ENCODE measurements at places on chromosomes 12 and 14.

GRCh38 chr12:100077367-100077766 lies 65.3 kb downstream of the BLTP3B start:
- DNase-seq: no peak

- DNase-seq: no peak
Observed at GRCh38 chr14:93520053-93520607, 89.4 kb downstream of the UNC79 start.

DNA sequence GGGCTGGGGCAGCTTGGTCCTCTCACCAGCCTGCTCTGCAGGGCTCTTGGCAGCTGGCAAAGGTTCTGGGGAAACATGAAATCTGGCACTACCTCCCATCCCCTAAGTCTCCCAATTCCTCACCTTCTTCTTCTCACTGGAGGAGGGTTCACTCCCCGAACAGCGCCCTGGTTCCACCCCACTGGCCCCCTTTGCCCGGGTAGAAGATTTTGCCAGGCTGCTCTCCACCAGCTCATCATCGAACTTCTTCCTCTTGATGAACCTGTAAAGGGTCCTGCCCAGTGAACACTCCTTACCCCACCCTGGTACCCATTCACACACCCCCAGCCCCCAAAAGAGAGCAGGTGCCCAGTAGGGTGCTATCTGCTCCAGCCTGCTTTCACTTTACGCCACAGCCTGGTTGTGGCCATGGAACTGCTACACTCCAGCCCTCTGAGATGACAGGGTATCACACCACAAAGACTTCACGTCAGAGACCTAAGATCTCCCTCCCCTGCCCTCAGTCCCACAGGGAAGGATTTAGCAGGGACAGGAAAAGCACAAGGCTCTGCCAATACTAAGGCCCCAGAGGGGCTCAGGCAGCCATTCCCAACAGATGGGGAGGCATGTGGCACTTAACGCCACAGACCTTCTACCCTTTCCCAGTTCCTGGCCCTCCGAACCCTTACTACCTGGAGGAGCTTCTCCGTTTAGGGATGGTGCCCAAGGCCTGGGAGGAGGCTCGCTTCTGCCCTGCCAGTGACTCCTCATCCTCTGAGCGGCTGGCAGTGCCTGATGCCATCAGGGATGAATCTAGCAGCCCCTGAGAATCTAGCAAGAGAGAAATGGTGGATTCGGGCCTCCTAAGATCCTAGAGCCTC lies 2.3 kb downstream of the MCRS1 start:
- DNase-seq: no peak

DNA sequence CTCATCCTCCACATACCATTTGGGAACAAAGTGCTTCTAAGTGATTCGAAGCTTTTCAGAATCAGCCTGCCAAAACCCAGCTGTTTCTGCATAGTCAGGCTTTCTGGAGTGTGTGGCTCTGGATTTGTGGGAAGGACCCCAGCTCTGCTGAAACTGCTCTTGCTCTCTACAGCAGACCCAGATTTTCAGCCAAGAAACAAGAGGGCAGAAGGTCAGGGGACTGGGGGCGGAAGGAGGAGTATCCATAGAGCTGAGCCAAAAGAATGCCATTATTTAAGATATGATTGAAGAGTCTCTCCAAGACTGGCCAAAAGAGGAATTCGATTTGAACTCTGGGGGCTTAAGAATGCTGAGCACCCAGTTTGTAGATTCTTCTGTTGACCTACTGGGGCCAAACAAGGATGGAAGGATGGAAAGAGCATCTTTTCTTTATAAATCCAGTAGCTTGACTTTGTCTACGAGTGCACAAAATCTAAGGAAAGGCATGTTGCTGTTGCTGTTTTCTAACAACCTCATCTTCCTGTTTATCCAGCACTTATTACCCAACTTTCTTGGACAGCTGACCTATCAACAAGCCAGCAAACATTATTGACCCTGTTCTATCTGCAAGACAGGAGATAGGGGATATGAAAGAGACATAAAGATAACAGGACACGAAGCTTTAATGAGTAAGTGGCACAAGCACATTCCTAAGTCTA lies 29.2 kb downstream of the FBLN5 start:
- DNase-seq: no peak

DNA sequence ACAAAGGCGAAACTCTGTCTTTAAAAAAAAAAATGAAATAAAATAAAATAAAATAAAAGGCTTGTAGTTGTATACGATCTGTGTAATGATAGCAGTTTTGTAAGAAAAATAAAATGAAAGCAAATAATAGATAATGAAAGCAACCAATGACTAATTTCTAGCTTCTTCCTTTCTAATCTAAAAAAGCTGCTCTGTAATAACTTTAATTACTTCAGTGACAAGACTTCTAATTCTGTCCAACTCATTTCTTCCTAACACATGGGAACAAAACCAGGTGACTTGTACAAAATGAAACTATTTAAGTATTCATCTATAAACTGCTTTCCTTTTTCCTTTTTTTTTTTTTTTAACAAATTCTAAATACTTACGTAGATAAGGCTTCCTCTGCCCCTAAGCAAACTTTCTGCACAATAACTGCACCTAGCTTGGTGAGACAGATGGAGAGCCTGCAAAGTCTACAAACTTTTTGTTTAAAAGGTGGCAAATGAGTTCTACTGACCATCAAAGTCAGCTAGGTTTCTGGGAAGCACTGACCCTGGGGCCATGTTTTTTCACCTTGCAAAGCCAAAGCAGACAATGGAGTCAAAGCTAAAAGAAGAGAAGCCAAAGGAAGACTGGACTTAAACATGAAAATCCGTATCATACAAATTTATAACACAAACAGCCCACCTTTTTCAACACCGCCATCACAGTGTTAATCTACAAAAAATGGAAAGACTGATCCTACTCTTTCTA lies 28.2 kb downstream of the DENND5B start:
- DNase-seq: no peak
